ENCODE measurements at places on chromosomes 16 and 17. TPM values are rescaled to one million over a fixed set of nuclear protein-coding genes. Genes with fewer than 3 reads are reported as not detected.

The KRT32 gene
- total RNA-seq: not detected

DNA sequence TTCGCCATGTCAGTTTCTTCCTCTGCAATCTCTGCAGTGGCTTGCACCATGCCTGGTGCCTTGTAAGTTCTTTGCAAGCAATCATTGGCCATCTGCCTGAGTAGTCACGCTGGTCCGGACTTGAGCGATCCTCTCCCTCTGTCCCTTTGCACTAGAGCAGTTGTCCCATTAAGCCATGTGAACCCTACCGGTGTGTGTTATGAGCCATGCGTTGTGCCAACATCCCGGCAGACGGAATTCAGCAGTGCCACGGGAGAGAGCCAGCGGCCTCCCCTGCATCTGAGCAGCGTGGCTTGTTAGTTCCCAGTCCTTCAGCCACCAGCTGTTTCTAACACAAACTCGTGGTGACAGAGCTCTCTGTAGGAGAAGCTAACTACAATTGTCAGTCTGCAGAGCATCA is 275.1 kb upstream of the HSBP1 start:
- DNase-seq: no peak

The MAFG gene
- 23.4 TPM for total RNA-seq

The CDH13 gene
- not detected for total RNA-seq

The TBC1D28 gene
- not detected for total RNA-seq

GRCh38 chr17:82603981-82604448 is 44.2 kb downstream of the WDR45B start:
- peak; percentile 53 for DNase-seq

GRCh38 chr17:37413875-37414519 is 7.3 kb downstream of the TADA2A start:
- no peak for DNase-seq

DNA sequence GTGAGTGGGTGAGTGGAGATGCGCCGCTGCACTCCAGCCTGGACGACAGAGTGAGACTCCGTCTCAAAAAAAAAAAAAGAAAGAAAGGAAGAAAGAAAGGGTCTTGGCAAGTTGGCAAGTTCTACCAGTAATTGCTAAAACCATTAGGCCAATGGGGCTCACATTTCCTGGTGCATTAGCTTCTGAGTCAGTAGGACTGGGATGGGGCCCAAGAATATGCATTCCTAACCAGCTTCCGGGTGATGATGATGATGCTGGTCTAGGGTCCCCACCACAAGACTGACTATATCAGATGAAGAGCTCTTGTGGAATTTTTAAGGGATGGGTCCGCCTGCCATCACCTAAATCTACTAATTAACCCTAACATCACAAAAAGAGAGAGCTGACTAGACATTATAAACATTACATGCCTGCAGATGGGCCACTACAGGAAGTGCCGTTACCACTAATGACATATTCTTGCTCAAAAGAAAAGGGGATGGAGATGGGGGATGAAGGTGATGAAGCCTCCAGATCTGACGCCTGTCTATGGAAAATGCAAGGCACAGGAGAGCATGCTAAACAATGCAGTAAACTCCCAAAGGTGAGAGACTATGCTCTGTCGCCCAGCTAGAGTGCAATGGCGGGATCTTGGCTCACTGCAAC is 13.1 kb downstream of the MYH11 start:
- no peak for DNase-seq

- no peak for DNase-seq
Measured at GRCh38 chr17:10585529-10585928, 36.1 kb upstream of the MYH2 start.

- no peak for DNase-seq
Measured at GRCh38 chr16:66840883-66841282, 3.3 kb upstream of the CA7 start.

DNA sequence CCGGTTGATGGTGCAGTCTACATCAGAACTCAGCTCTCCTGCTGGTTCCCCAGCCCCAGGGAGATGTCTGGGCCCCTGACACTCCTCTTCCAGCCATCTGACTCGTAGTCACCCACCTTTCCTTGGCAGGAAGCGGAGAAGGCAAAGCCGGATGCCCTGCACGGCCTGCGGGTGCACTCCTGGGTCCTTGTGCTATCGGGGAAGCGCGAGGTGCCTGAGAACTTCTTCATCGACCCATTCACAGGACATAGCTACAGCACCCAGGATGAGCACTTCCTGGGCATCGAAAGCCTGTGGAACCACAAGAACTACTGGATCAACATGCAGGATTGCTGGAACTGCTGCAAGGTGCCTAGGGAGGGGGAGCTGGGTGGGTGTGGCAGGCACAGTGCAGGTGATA is 12.7 kb downstream of the DRC7 start:
- no peak for DNase-seq

The TMEM106A gene
- total RNA-seq: 10.1 TPM

DNA sequence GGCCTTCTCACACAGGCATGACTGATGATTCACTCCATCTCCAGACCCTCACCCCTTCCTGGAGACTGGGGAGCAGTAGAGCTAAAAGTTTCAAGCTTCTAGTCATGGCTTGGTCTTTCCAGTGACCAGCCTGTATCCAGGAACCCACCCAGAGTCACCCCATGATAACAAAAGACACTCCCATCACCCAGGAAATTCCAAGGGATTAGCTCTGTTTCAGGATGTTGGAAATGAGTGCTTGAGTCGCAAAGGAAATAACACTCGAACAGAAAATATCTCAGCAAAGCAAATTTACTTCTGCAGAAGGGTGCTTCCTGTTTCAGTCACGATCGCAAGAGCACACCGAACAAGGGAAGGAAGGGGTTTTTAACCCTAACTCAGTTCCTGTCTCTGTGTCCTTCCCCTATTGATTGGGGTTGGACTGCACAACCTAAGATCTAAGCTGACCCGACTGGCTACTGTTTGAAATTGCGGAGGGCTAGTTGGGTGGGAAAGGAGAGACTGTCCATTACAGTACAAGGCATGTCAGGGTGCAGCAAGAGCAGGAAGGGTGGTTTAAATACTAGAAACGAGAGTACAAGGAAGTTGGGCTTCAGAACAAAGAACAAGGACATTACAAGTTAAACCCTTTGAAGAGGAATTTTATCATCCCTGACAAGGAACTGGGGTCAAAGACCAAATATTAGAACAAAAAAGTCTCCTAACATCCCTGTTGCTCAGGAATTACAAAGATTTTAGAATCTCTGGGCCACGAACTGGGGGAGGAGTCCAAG is 224.4 kb upstream of the CACNG5 start:
- no peak for DNase-seq

- DNase-seq: no peak
Measured at GRCh38 chr17:56966338-56966737, 5.5 kb upstream of the COIL start.

DNA sequence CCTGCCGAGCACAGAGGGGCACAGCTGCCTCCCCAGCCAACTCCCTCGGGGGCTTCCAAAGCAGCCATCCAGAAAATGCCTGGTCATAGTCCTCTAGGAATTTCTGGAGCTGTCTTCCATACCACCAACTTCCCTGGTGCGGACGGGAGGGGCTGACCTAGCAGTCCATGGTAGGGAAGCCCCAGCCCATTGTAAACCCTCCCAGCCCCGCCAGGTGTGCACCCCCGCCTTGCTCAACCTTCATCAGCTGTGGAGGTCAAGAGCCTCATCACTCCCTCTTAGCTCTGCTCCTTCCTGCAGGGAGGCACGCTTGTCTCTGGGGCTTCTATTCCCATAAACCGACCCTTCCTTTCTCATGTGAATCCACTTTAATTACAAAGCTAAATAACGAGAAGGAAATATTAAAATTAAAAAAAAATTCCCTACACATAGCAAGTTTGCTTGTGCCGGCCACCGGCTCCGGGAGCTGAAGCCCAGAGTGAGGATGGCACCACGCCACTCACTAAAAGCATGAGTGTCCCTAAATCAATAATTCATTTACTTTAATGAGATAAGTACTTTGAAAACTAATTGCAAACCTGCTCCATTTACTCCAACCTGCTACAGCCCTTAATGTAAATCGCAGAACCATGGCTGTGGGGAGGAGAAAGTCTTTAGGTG is 181.4 kb downstream of the ENGASE start:
- no peak for DNase-seq

Measured in activated CD4-positive, alpha-beta memory T cell treated with anti-CD3 and anti-CD28 coated beads for 36 hours (primary cell).